ENCODE measurements at places on chromosomes 11 and 22. TPM values are rescaled to one million over a fixed set of nuclear protein-coding genes. Genes with fewer than 3 reads are reported as not detected.

The P2RX6 gene
- not detected for total RNA-seq

DNA sequence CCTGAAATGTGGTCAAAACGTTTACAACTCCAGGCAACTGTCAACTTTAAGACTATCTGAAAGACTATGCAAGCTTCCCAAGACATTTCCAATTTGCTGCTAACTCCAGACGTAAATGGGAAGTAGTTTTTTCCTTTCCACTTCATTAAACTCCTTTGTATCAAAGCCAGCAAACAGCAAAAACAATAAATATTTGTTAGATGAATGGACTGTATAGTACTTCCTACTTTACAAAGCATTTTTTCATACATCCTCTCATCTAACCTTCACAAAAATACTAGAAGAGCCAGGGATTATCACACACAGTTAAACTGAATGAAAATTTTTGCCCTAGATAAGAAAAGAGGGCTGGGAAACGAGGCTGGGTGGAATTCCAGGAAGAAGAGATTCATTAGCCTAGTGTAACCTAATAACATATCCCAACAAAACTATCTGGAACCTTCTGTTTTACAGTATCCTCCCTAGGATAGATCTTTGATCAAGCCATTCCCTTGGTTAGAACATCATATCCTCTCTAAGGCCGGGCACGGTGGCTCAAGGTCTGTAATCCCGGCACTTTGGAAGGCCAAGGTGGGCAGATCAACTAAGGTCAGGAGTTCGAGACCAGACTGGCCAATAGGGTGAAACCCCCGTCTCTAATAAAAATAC is 10.4 kb downstream of the NUP98 start:
- H3K4me3 ChIP-seq = no peak overlapping the region
- no peak for DNase-seq
- H3K27me3 ChIP-seq = no peaks in the 10 kb centered on the region
- H3K4me1 ChIP-seq = no peaks in the 10 kb centered on the region
- peaks cover under 1% of the 10 kb centered on the region for H3K36me3 ChIP-seq

- H3K27ac ChIP-seq = no peak overlapping the region
- no peak for DNase-seq
- no peaks in the 10 kb centered on the region for H3K36me3 ChIP-seq
- H3K4me1 ChIP-seq = peaks cover 4% of the 10 kb centered on the region
These were observed 90.4 kb upstream of the YWHAH start for GRCh38 chr22:31853736-31854495.

DNA sequence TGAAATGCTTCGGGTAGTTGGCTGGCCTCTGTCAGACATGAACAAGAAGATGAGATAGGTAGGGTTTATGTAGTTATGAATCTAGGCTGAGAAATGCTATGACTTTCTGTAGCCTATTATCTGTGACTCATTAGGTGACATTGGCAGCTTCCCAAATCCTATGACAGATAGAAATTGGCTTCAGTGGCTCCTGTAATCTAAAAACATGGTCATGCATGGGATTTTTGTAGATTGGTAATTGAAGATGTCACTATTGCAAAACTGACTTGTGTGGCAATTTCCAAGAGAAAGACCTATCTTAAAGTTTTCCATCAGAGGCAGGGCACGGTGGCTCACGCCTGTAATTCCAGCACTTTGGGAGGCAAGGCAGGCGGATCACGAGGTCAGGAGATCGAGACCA is 29.4 kb upstream of the GRIK4 start:
- H3K4me1 ChIP-seq = no peaks in the 10 kb centered on the region
- H3K4me3 ChIP-seq = no peak overlapping the region
- no peak overlapping the region for H3K27ac ChIP-seq
- H3K27me3 ChIP-seq = no peaks in the 10 kb centered on the region
- no peak for DNase-seq

- H3K27ac ChIP-seq = peak overlapping the region; percentile 71
- DNase-seq = no peak
- no peaks in the 10 kb centered on the region for H3K27me3 ChIP-seq
- H3K4me1 ChIP-seq = peaks cover 16% of the 10 kb centered on the region
- no peak overlapping the region for H3K4me3 ChIP-seq
- no peaks in the 10 kb centered on the region for H3K36me3 ChIP-seq
These were observed 8.7 kb downstream of the SBF2 start for GRCh38 chr11:10285148-10285802.

- H3K27me3 ChIP-seq = no peaks in the 10 kb centered on the region
- no peak overlapping the region for H3K4me3 ChIP-seq
- no peak overlapping the region for H3K27ac ChIP-seq
- H3K36me3 ChIP-seq = no peaks in the 10 kb centered on the region
- H3K4me1 ChIP-seq = no peaks in the 10 kb centered on the region
These were observed 2082.1 kb upstream of the RAG2 start for GRCh38 chr11:38680166-38680565.
